ENCODE measurements at places on chromosomes 2 and 18. TPM values are rescaled to one million over a fixed set of nuclear protein-coding genes. Genes with fewer than 3 reads are reported as not detected.
A peak's percentile ranks its signal among the peaks of the same experiment; 100 is the strongest.

GRCh38 chr18:45910405-45911023 lies 56.6 kb downstream of the EPG5 start:
- no peak overlapping the region for H3K4me3 ChIP-seq
- H3K27ac ChIP-seq: no peak overlapping the region
- H3K4me1 ChIP-seq: no peaks in the 10 kb centered on the region
- peaks cover 47% of the 10 kb centered on the region for H3K36me3 ChIP-seq
- DNase-seq: peak; percentile 74

GRCh38 chr2:45676088-45676487 lies 24.6 kb downstream of the PRKCE start:
- H3K4me1 ChIP-seq: no peaks in the 10 kb centered on the region
- no peak for DNase-seq
- no peaks in the 10 kb centered on the region for H3K27me3 ChIP-seq
- no peak overlapping the region for H3K4me3 ChIP-seq
- no peaks in the 10 kb centered on the region for H3K36me3 ChIP-seq
- no peak overlapping the region for H3K27ac ChIP-seq

DNA sequence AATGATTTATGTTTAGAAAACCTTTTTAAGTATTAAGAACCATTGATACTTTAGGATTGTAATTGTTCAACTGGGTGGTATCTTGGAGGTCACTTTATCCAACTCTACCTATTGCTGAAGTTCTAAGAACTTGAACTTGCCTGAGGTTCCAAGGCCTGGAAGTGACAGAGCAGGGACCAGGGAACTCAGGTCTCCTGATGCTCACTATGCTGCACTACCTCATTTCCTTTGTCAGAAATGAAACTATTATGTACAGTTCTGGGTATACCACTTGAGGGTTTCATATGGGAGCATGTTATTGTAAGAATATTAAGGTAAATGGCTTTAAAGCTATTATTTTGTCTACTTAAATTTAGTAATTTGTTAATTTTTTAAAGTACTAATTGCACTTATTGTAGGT lies 3.0 kb downstream of the MBD5 start:
- peaks cover 31% of the 10 kb centered on the region for H3K4me1 ChIP-seq
- DNase-seq: no peak
- no peak overlapping the region for H3K4me3 ChIP-seq
- no peak overlapping the region for H3K27ac ChIP-seq

- no peaks in the 10 kb centered on the region for H3K4me1 ChIP-seq
- no peaks in the 10 kb centered on the region for H3K27me3 ChIP-seq
- no peak overlapping the region for H3K27ac ChIP-seq
- no peak overlapping the region for H3K4me3 ChIP-seq
Observed at GRCh38 chr2:41966431-41966893, 81.4 kb upstream of the PKDCC start.

DNA sequence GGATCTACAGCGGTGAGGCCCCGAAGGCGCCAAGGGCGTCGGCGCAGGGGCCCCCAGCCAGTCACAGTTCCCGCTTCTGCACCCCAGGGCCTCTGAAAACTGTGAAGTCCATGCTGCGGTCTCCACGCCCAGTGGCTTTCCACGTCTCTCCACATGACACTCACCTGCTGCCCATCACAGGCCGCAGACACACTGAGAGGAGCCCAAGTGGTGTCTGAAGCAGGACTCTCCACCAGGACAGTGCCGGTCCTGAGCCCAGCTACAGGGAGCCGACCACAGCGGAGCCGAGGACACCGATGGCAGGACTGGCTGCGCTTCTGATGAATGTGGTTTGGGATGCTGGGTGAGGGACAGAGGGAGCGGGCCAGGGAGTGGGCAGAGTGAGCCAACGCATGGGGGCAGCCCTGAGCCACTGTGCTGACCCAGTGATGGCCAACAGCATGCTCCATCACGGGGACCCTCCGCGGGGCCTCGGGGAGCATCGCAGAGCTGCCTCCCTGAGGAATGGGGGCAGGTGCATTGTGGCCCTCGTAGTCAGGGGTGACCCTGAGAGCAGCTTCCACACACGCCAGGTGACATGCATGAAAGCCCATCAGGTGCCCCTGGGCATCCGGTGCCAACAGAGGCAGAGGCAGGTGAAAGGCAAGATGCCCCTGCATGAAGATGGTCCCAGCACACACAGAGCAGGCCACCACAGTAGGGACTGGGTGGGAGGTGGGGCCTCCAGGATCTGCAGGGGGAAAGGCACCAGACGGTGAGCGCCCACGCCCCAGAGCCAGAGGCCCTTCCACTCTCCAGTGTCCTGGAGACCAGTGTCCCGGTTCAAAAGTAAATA lies 116.6 kb downstream of the HDAC4 start:
- peaks cover 51% of the 10 kb centered on the region for H3K4me1 ChIP-seq
- DNase-seq: no peak
- no peaks in the 10 kb centered on the region for H3K36me3 ChIP-seq
- H3K27ac ChIP-seq: no peak overlapping the region
- H3K4me3 ChIP-seq: no peak overlapping the region

The XDH gene
- not detected for total RNA-seq

The CNTNAP5 gene
- total RNA-seq: not detected

The TCF23 gene
- total RNA-seq: not detected

The SNTG2 gene
- total RNA-seq: 1.3 TPM
